ENCODE measurements at places on chromosomes 13 and 19.

DNA sequence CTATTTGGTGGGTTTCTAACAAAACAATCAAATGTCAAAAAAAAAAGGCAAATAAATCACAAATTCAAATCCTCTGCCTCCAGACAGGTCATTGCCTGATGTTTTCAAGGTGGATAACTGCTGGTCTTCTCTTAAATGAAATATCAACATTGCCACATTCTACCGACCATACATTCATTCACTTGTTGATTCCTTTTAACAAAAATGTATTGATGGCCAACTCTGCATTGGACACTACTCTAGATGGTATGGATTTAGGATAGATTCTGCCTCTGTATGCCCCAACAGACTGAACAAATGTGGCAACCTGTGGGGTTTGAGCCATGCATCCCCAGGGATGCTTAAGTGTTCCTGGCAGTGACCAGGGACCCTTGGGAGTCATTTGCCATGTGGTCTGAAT is 87.6 kb upstream of the STK24 start:
- DNase-seq, result no peak

DNA sequence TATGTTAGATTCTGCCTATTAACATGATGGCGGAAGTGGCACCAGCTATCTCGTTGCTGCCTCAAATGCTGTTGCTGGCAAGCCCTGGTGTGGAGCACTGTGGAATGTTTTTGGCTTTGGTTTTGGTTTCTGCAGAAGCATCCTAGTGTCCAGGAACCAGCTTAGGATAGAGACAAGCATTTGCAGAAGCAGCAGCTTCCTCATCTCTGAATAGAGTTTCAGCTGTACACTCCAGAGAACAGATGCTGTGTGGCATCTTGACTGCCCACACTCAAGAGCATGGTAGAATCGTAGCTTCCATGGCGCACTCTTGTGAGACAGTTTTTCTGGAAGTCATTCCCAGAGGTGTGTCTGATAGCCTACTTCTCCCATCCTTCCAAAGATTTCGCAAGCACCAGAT is 145.3 kb upstream of the RXFP2 start:
- DNase-seq, result no peak

- DNase-seq, result no peak
Observed at GRCh38 chr13:73677048-73677601, 457.1 kb downstream of the KLF12 start.

- no peak for DNase-seq
Observed at GRCh38 chr19:16397791-16398529, 73.3 kb downstream of the KLF2 start.

All from left cardiac atrium (tissue), 4 donors.